Mammary epithelial cell (primary cell): ENCODE measurements at places on chromosomes 16 and 17. TPM values are rescaled to one million over a fixed set of nuclear protein-coding genes. Genes with fewer than 3 reads are reported as not detected.

CA7 gene
- total RNA-seq, result not detected

INPP5K gene
- total RNA-seq, result 30.5 TPM

PRSS21 gene
- total RNA-seq, result 24.3 TPM

CD300A gene
- total RNA-seq, result not detected

STAT5B gene
- total RNA-seq, result 20.5 and 23.3 TPM in 2 replicates

PEMT gene
- total RNA-seq, result 31.0 TPM

ZP2 gene
- total RNA-seq, result not detected

SPATA32 gene
- 0.21 TPM in 1 of 2 replicates, not detected in the other for total RNA-seq

MFSD6L gene
- total RNA-seq, result not detected

NTN1 gene
- total RNA-seq, result 5.2 TPM

MYOCD gene
- not detected in 2 replicates for total RNA-seq

SLC6A4 gene
- total RNA-seq, result not detected

CD7 gene
- total RNA-seq, result not detected in 2 replicates

SLC16A5 gene
- total RNA-seq, result 3.5 TPM

NUP93 gene
- 49.3 TPM for total RNA-seq

CD79B gene
- total RNA-seq, result 0.26 TPM in 1 of 2 replicates, not detected in the other

ZNF597 gene
- 3.8 TPM for total RNA-seq

RCVRN gene
- not detected in 2 replicates for total RNA-seq

CYLD gene
- 39.3 and 54.5 TPM in 2 replicates for total RNA-seq

FN3KRP gene
- total RNA-seq, result 16.7 TPM

BRCA1 gene
- total RNA-seq, result 5.5 TPM

RBFOX1 gene
- total RNA-seq, result not detected

KRT20 gene
- not detected in 2 replicates for total RNA-seq

SPATA22 gene
- total RNA-seq, result not detected in 2 replicates

PIPOX gene
- 0.40 TPM in 1 of 2 replicates, not detected in the other for total RNA-seq

TMEM204 gene
- total RNA-seq, result 0.17 TPM

ODAD4 gene
- 0.48 and 1.9 TPM in 2 replicates for total RNA-seq

HAP1 gene
- 2.2 TPM for total RNA-seq

NLRC5 gene
- 2.7 TPM for total RNA-seq

NPB gene
- total RNA-seq, result not detected

NAGS gene
- 1.3 TPM for total RNA-seq

CDH16 gene
- 0.13 and 0.28 TPM in 2 replicates for total RNA-seq

WSCD1 gene
- not detected in 2 replicates for total RNA-seq

CMIP gene
- total RNA-seq, result 98.5 and 124 TPM in 2 replicates

HOXB7 gene
- total RNA-seq, result not detected

RSAD1 gene
- 29.8 and 29.9 TPM in 2 replicates for total RNA-seq

TMEM106A gene
- total RNA-seq, result 2.3 and 4.7 TPM in 2 replicates

NIP7 gene
- total RNA-seq, result 24.8 TPM

ABCA8 gene
- total RNA-seq, result not detected in 2 replicates

DOC2A gene
- 0.80 and 0.89 TPM in 2 replicates for total RNA-seq

VWA3A gene
- total RNA-seq, result 0.21 TPM in 1 of 2 replicates, not detected in the other

CRHR1 gene
- not detected in 2 replicates for total RNA-seq

HES7 gene
- 0.94 and 1.9 TPM in 2 replicates for total RNA-seq

CHD3 gene
- 28.8 TPM for total RNA-seq

TBC1D3E gene
- total RNA-seq, result not detected

TM4SF5 gene
- not detected for total RNA-seq

SALL1 gene
- total RNA-seq, result 0.51 and 1.3 TPM in 2 replicates

KLHL10 gene
- 0.38 TPM in 1 of 2 replicates, not detected in the other for total RNA-seq

KRTAP4-4 gene
- not detected in 2 replicates for total RNA-seq

TSPOAP1 gene
- total RNA-seq, result 0.17 TPM

PTX4 gene
- total RNA-seq, result not detected

PYCARD gene
- 28.2 and 38.8 TPM in 2 replicates for total RNA-seq

MINK1 gene
- total RNA-seq, result 201 and 245 TPM in 2 replicates

TMEM238L gene
- total RNA-seq, result not detected in 2 replicates

SDK2 gene
- total RNA-seq, result 31.5 and 35.9 TPM in 2 replicates
